NCI-H1048 (cell line): ENCODE measurements at places on chromosomes 4 and X.

- no peak for DNase-seq
Measured at GRCh38 chr4:66728280-66728679, 817.0 kb downstream of the CENPC start.

GRCh38 chrX:110746014-110746413 is 49.6 kb downstream of the CHRDL1 start:
- no peak for DNase-seq

DNA sequence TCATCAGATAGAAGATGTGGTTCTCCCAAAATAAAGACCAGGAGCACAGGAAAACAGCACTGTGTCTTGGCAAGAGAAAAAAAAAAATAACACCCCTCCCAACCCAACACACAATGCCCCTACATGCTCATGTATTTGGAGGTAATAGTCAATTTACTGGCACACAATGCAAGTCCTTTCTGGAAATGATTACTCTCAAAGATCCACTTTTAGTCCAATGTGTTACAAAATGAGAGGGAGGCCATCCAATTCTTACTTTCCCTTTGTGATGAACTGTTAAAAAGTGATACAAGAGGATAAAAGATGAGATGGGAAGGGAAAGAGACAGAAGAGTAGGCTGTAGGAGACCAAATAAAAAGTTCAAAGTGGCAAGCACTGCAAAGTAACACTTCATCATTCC is 180.3 kb upstream of the DKK2 start:
- no peak for DNase-seq

GRCh38 chr4:15161439-15161838 is 159.2 kb downstream of the CPEB2 start:
- DNase-seq, result no peak

DNA sequence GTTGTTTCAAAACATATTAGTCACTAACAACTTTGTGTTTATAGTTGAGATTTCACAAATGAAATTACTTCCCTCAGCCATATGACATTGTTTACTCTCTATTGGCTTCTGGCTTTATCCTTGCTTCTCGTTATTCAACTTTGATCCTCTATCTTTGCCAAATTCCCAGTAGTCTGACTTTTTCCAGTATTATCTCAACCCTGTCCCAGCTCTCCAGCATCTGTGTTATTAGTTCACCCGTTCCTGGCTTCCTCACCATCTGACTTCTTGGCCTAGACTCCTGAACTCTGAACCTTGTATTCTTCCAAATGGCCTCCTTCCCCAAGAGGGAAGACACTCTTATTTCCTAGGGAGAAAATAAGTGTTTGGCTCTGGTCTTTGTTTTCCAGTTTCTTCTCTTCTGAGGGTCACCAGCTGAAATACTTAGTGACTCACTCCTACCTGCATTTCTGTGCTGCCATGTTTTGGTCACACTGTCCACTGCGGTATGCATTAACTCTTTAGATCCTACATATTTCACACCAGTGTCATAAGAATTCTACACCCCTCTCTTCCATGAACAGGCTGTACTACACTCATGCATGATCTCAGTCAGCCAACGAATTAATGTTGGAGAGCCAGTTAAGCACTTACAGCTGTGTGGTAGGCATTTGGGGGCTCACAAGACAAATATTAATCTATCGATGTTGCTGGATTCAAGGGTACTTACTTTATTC is 17.0 kb upstream of the ARHGAP24 start:
- no peak for DNase-seq

DNA sequence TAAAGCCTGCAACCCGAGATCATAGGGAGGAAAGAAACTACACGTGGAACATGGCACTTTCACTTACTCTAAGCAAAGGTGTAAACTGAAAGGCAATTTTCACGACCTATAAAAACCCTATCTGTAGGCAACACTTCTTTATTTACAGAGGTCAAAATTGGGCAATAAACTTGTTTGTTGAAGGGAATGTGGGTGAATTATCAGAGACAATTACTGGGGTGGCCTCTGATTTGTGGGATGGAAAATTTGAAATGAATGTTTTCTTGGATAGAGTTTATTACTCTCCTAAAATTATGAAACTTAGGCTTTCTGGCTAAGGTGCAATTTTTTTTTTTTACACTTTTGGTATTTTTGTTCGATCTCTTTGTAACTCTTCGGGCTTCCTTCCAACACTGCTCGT is 734.1 kb upstream of the TENM3 start:
- no peak for DNase-seq

- DNase-seq, result no peak
Measured at GRCh38 chr4:8278009-8278395, 8.4 kb downstream of the HTRA3 start.

DNA sequence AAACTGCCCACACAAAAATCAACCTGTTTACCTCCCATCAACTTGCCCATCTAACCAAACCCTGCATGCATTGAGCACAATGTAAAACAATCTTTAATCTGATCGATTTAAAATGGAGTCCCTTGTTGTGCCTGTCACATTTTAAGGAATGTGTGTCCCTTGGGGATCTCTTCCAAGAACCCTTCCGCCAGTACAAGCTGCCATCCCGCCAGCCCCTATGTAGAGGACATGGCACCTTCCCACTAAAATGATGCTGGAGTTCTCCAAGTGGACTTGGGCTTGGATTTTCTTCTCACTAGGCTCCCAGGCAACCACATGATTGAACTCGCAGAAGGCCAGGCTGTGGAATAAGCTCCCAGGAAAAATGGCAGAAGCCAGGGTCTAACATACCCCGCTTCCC is 45.8 kb upstream of the ENPP6 start:
- DNase-seq, result no peak

GRCh38 chr4:48085821-48086589 is 48.0 kb downstream of the TXK start:
- DNase-seq, result no peak

DNA sequence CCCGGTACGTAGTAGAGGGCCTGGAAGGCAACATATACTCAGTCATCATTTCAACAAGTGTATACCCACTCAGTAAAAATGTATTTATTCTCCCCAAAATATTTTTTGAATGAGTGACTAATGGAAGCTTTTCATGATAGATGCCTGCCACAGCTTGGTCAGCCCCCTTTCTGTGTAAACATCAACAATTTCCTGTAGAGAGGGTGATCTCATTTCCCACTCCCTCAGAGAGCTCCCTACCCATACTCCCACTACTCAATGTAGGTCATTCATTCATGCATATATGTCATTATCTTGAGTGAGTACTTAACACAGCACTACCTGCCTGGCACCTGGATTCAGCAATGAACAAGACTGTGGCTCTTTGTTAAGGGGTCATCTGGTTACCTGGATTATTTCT is 81.9 kb downstream of the STK32B start:
- no peak for DNase-seq

- DNase-seq, result no peak
Measured at GRCh38 chr4:169634975-169635374, 14.6 kb downstream of the CLCN3 start.

DNA sequence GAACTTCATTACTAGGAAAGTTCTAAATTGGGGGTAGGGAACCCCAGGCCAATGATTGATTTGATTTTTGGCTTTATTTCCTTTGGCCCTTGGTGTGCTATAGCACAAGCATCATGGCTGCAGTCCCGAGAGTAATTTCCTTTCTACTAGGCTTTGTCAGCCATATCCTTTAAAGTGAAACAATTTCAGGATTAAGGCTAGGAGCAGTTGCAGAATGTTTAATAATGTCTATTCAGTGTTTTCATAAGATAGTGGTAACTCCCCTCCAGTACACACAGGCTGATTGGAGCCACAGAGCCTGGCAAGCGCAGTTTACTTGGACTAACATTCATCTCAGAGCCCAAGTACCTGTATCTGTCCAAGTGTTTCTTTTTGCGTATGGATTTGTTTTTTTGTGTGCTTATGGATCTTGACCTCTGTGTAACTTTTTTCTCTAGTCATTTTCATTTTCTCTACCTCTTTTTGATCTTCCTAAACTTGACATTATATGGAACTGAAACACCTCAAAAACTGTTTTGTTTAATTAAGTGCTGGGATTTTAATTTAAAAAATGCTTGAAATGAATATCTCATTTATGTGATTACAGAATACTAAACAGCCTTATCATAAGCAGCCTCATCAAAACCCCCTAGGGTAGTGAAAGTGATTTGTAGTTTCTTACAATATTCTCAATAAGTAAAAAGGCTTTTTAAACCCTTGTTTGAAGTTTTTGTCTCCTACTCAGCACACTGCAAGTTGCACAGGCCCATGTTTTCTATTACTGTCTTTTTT is 7.5 kb downstream of the STIM2 start:
- no peak for DNase-seq

DNA sequence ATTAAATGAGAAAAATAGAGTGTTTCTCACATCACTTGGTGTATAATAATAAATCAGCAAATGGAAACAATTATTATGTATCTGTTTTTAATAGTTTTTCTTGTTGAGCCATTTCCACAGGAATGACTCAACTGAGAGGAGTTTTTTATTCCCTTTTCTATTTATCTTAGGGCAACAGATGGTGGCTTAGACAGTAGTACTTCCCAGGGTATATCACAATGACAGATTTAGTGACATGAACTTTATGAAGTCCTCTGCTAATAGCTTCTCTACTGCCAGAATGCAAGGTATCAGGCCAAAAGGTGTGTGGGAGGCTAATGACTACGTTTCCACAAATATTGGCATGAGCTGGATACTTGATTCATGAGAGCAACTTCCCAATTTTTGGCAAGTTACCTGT is 126.7 kb downstream of the HTR2C start:
- DNase-seq, result no peak

DNA sequence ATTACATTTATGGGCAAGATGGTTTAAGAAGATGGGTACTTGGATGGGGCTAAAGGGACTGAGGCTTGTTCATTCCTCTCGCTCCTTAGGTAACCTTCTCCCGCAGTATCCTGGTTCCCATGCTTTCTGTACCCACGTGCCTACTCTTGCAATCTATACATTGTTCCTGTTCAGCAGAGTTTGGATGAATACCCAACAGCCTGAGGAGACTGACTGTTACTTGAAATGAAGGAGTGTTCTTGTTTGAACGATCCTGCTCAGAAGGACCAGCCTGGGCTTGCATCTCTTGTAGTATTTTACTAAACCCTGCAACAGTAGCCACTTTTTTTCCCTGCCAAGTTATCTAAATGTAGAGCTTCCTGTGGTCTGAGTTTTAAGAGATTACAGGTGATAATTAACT is 33.7 kb upstream of the ADH6 start:
- DNase-seq, result no peak

- DNase-seq, result no peak
Measured at GRCh38 chr4:179583221-179583620, 2141.0 kb upstream of the AGA start.

DNA sequence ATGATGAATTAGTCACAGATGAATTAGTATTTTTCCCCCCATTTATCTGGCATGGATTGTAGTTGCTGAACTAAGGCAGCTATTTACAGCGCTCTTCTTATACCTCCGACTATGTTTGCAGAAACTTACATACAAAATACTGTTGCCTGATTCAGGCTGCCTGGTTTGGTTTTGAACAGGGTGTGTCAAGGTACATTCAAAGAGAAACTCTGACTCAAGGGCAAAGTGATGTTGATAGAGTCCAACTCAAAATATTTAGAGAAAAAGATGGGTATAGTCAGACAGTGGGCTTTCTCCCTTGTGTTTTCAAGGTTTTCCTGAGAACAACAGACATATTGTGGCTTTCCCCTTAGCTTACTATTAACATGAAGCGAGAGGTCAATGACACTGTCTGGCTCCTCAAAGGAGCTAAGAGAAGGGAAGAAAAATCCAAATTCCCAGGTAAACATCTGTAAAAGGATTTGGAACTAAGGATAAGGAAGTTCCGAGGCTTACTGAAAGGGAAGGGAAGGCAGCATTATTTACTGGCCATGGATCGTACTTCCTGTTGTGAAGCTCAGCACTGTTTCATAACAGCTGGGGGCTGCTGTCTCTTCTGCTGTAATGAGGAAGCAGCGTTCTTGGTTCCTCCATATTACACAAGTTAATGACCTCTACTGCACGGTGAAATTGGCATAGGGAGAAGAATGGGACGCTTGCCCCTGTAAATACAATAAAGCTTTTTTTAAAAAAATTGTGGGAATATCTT is 30.9 kb downstream of the FAM9C start:
- no peak for DNase-seq

- DNase-seq, result no peak
Measured at GRCh38 chrX:119573840-119574393, 446 bp upstream of the UBE2A start.

DNA sequence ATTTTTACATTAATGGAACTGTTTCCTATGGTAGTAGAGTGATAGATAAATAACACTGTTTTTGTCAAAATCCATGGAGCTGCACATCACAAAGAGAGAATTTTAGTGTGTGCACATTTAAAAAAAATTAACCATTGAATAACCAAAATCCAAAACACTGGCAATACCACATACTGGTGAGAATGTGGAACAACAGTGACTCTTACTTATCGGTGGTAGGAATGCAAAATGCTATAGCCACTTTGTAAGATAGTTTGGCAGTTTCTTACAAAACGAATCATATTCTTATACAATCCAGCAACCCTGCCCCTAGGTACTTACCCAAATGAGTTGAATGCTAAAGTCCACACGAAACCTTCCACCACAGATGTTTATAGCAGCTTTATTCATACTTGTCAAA is 229.6 kb upstream of the GPR101 start:
- no peak for DNase-seq

GRCh38 chr4:76897536-76898384 is at the start of gene SOWAHB:
Gene SOWAHB, minus strand, starts transcription at chr4:76898144. Its CDS starts 295 bp downstream, at chr4:76897849.
- DNase-seq, result peak; percentile 42

DNA sequence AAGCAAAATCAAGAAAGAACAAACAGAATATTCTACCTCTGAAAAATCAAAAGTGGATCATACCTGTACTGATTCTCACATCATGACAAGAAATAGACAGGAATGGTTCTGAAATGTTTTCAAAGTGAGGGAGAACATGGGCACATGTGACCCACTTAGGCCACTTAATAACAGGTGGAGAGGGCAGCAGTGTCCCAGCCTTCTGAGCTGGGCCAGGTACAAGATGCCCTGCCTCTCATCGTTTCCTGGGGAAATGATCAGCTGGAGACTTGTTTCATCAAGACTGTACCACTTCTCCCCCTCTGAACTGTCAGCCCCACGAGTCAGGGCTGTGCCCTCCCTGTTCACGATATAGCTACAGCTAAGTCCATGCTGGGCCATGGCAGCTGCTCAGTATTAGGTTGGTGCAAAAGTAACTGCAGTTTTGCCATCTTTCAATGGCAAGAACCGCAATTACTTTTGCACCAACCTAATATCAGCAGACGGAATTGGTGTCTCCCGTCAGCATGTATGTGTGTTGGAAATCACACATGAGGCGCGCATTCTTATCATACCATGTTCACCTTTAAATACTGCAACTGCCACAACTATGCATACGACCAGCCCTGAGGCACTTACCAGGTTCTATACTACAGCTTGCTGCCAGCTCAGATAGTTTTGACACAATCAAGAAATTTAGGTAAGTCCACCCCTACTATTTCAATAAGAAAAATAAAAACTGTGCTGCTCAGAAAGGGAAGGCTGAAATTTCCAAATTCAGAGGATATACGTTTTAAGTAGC is 71.4 kb downstream of the GATB start:
- DNase-seq, result no peak

- no peak for DNase-seq
Measured at GRCh38 chr4:173573286-173573685, 43.3 kb upstream of the HAND2 start.
